ENCODE measurements at places on chromosomes 6 and 20.

- peaks cover 48% of the 10 kb centered on the region for H3K4me1 ChIP-seq
- no peak overlapping the region for H3K4me3 ChIP-seq
- DNase-seq: no peak
- no peak overlapping the region for H3K27ac ChIP-seq
Observed at GRCh38 chr6:73648166-73648565, 5.6 kb downstream of the SLC17A5 start.

GRCh38 chr20:9928281-9928737 lies 89.4 kb upstream of the PAK5 start:
- no peak overlapping the region for H3K4me3 ChIP-seq
- H3K27ac ChIP-seq: no peak overlapping the region
- DNase-seq: no peak

GRCh38 chr20:50582092-50582491 lies 71.9 kb downstream of the PTPN1 start:
- H3K4me1 ChIP-seq: peaks cover 20% of the 10 kb centered on the region
- no peak overlapping the region for H3K4me3 ChIP-seq
- peaks cover 3% of the 10 kb centered on the region for H3K27me3 ChIP-seq
- DNase-seq: no peak

DNA sequence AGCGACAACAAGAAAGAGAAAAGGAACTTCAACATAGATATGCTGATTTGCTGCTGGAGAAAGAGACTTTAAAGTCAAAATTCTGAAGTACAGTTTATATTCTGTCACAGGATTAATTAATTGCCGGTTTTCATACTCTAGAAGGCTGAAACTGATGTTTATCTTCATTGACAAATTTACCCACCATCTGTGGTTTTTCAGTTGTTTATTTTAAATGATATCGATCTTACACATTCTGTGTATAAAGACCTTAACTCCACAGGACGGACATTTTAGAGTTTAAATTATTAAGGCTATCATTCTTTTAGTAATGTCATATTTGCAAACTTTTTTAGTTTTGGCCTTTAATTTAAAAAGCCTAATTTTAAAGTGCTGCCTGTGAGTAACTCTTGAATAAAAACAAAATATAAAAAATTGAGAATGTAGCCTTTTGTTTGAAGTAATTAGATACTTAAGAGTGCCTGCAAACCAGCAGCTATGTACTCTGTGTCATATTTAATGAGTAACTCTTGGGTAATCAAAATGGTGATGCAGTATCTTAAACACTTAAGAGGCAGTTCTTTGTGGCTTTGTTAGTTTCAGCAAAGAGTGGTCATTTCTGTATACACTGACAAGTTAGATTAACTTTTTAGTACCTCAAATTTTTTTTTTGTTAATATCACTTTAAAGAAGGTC lies 59.3 kb downstream of the CDC5L start:
- H3K27ac ChIP-seq: peak overlapping the region; percentile 70
- peak; percentile 78 for DNase-seq
- H3K4me3 ChIP-seq: no peak overlapping the region
- H3K27me3 ChIP-seq: no peaks in the 10 kb centered on the region
